KG1 (cell line): ENCODE measurements at places on chromosomes 12 and 14.
A peak's percentile ranks its signal among the peaks of the same experiment; 100 is the strongest.

- DNase-seq, result peak; percentile 84
These were observed 241 bp upstream of the PALS1 start for GRCh38 chr14:67240978-67241410.

DNA sequence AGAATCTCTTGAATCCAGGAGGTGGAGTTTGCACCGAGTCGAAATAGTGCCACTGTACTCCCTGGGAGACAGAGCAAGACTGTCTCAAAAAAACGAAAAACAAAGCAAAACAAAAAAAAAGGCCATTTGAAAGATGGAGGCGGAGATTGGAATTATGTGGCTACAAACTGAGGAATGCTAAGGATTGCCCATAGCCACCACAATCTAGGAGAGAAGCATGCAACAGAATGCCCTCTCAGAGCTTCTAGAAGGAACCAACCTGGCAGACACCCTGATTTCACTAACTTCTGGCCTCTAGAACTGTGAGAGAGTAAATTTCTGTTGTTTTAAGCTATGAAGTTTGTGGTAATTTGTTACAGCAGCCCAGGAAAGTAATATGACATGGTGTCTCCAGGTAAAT lies 50.1 kb upstream of the LIMA1 start:
- no peak for DNase-seq

- no peak for DNase-seq
These were observed 33.8 kb downstream of the SPTB start for GRCh38 chr14:64845878-64846277.

GRCh38 chr12:100982511-100983183 lies 188.1 kb downstream of the ANO4 start:
- DNase-seq, result no peak

DNA sequence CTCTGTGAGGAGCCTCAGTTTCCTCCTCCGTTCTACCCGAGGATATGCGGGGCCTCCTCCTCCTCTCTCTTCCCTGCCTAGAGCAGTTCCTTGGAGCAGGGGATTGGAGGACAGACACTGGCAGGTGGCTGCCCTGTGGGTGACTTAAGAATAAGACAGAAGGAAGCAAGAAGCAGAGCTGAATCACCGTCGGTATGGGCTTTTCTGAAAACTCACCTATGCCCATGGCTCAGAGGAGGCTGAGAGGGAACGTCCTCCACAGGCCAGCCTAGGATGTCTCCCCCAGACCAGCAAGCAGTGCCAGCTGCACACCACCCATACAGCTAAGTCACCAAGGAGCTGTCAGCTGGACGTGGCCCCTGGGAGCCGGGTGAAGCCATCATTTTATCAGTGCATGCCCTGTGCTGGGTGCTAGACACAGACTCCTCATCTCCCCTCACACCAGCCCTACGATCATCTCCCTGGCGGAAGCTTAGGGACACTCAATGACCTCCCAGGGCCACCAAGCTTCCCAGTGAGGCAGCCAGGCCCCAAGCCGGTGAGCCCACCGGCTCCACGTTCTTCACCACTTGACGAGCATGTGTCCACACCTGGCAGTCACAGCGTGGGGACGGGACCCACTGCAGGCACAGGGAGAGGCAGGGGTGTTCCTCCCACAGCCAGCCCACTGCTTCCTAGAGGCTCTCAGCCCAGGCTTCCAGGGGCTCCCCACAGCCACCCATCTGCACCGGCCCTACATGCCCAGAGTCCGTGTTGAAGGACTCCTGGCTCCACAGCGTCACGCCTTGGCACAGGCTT lies 21.4 kb downstream of the ITPK1 start:
- no peak for DNase-seq

DNA sequence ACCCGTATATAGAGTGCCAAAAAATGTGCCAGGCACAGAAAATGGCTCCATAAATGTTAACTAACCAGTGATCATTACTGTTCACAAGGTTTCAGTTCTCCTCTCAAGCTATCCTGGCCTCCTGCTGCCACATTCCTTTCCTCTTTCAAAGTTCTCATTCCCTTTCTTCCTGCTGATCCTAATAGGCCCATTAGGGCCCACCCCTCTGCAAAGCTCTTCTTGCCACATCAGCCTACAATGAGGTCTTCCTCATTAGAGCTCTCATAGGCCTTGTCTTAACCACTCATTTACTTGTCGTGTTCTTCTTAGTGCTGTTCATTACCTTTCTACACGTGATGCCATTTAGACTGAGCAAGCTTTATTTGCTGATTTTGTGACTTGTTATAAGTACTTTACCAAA lies 40.5 kb downstream of the RPS29 start:
- no peak for DNase-seq
